ENCODE measurements at places on chromosomes 16 and 17. TPM values are rescaled to one million over a fixed set of nuclear protein-coding genes. Genes with fewer than 3 reads are reported as not detected.

SLC16A13 gene
- total RNA-seq = 4.6 TPM

HOXB5 gene
- not detected for total RNA-seq

NUFIP2 gene
- total RNA-seq = 76.8 TPM

VWA3A gene
- 0.90 TPM for total RNA-seq

PERCC1 gene
- total RNA-seq = not detected

SMG6 gene
- total RNA-seq = 51.6 TPM

ENPP7 gene
- not detected for total RNA-seq

LLGL2 gene
- 39.3 TPM for total RNA-seq

KRT12 gene
- total RNA-seq = not detected

HEXD gene
- total RNA-seq = 32.2 TPM

CCDC78 gene
- 3.7 TPM for total RNA-seq

PTRH2 gene
- 6.9 TPM for total RNA-seq

PPY gene
- not detected for total RNA-seq

ARHGAP23 gene
- total RNA-seq = 0.39 TPM

DNAAF1 gene
- not detected for total RNA-seq

EME1 gene
- total RNA-seq = 0.55 TPM

C17orf75 gene
- total RNA-seq = 11.6 TPM

MRM3 gene
- total RNA-seq = 28.1 TPM

C17orf107 gene
- total RNA-seq = 12.8 TPM

HID1 gene
- 14.9 TPM for total RNA-seq

SLC16A5 gene
- 11.7 TPM for total RNA-seq

PPP1R1B gene
- 0.42 TPM for total RNA-seq

CARHSP1 gene
- 30.4 TPM for total RNA-seq

PPP1R27 gene
- total RNA-seq = not detected

ANKRD40CL gene
- total RNA-seq = not detected

SMARCD2 gene
- total RNA-seq = 106 TPM

CYB5B gene
- 42.4 TPM for total RNA-seq

FAM20A gene
- 0.42 TPM for total RNA-seq

ABCC11 gene
- total RNA-seq = not detected

CMTM4 gene
- 1.1 TPM for total RNA-seq

All from T-helper 17 cell (primary cell).